ENCODE measurements at places on chromosomes 12 and 14.
A peak's percentile ranks its signal among the peaks of the same experiment; 100 is the strongest.

GRCh38 chr12:132364348-132364902 is 35.0 kb upstream of the GALNT9 start:
- DNase-seq, result no peak

DNA sequence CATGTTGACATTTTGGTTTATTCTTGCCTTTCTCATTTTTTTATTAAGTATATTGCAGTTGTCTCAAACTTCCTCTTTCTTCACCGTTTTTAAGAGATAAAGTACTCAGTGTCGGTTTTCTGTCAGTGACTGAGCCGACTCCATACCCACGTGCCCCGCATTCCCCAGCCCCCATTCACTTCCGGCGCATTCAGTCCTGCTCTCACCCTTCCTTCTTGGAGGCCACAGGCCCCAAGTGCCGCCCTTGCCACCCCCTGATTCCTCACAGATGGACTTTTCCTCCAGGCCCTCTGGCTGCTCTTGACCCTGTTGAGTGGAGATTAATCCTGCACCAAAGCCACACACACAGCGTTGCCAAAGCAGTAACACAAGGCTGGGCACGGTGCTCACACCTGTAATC is 19.1 kb upstream of the DNAH10 start:
- no peak for DNase-seq

- peak; percentile 19 for DNase-seq
These were observed 8.9 kb downstream of the RSRC2 start for GRCh38 chr12:122517877-122518276.

- DNase-seq, result peak; percentile 28
These were observed 3.0 kb downstream of the ZBTB1 start for GRCh38 chr14:64507376-64508156.

GRCh38 chr14:66099931-66100330 is 386.2 kb upstream of the CCDC196 start:
- no peak for DNase-seq

GRCh38 chr14:69441948-69442347 is 42.6 kb upstream of the PLEKHD1 start:
- DNase-seq, result no peak

DNA sequence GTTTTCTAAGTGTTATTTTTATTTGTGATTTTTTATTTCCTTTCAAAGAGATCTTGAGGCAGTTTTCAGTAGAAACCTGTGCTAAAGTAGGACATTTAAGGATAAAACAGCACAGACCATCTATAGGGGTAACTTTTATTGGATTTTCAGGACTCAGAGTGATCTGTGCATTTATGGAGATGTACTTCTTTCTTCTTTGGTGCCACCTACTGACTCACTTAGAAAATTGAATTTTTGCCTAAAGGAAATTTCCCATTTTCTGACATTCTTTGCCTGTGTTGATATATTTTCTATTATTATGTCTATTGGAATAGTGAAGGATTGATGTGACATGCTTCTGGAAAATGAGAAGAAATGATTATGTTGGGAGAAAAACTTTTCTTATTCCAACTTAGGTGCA is 113.0 kb downstream of the UNC79 start:
- no peak for DNase-seq

- DNase-seq, result no peak
These were observed 164.2 kb upstream of the SOX5 start for GRCh38 chr12:24113701-24114100.

DNA sequence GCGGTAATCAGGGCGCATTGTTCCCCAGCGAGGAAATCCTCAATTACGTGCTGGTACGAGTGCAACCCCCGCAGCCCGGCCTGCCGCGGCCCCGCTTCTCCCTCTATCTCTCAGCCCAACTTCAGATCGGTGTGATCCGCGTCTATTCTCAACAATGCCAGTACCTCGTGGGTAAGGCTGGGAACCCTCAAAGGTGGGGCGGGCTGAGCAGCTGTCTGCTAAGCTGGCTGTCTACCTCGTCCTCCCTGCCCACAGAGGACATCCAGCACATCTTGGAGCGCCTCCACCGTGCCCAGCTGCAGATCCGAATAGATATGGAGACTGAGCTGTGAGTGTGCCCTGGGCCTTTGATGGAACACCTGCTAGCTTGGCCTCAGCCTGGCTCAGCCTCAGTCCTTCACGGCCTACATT is 996 bp downstream of the REC8 start:
- DNase-seq, result no peak

DNA sequence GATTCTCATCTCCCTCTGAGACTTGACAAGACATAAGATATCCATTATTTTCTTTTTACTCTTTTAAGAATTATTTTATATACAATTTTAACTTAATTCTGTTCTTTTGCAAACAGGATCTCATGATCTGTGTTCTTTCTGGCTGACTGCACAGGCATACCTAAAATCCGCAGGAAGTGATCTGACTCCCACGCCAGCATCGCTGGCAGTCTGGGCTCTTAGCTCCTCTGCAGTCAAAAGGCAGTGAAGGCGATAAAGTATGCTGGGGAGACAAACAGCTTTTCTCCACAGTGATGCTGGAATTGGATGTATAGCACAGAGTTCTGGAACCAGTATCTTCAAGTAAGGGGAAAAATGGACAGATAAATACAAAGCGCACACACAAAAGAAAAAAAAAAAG is 52.4 kb downstream of the DICER1 start:
- DNase-seq, result no peak

DNA sequence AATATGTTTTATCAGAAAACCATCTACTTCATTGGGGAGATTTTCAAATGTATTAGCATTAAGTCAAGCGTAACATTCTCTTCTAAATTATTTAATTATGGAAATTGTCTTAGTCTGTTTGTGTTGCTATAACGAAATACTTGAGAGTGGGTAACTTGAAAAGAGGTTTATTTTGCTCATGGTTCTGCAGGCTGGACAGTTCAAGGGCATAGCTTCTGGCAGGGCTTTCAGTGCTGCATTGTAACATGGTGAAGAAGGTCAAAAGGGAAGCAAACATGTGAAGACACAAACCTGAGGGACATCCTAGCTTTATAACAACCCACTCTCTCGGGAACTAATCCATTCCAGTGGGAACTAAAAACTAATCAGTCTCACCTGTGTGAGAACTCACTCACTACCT is 84.3 kb upstream of the TMPO start:
- DNase-seq, result no peak

- peak; percentile 32 for DNase-seq
These were observed 14.8 kb downstream of the PROX2 start for GRCh38 chr14:74860899-74861733.

DNA sequence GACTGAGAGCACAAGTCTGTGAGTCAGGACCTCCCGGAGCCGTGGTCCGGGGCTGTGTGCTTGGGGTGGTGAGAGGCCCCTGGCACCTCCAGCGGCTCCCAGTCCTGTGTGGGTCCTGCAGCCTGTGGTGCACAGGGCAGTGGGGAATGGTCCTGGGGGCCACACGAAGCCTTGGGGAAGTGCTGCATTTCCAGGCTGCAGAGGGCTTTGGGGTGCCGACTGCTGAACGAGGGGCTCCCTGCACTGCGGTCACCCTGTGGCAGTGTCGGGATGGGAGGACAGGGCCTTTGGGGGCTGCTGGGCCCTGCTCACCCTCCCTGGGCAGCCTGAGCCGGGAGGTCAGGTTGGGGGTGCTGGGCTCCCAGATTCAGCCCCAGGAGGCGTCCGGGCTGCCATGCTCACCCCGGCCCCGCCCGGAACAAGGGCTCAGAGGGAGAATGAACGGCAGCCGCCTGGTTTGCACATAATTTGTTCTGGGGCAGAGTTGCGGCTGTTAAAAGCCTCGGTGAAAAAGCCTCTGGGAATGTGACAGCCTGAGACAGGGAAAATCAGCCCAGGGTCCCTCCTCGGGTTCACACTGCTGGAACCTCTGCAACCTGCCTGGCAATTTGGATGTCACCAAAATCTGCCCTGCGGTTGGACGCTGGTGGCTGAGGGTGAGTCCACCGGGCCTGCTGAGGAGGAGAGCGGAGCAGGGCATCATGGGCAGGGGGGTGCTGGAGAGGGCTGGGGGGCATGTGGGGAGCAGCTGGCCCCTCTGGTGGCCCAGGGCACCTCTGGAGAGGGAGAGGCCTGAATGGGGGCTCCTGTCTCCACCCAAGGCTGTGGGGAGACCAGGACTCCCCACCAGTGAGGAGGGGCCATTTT is 109.2 kb downstream of the KIF26A start:
- no peak for DNase-seq

- DNase-seq, result peak; percentile 29
These were observed 1.1 kb downstream of the ATXN3 start for GRCh38 chr14:92105073-92105892.

DNA sequence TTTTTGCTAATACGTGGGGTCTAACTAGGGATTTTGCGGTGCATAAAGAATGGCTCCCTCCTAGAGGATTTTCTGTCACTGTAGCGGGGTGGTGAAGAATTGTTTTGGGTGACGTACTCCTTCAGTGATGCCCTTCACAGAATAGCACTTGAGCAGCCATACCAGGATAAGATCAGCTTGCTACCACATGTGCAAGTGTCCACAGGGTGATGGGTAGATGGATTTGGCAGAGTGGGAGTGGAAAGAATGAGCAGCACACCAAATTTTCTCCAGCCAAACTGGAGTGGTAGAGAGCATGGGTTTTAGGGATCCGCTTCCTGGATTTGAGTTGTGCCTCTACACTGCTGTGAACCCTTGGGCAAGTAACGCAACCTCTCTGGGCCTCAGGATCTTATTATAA is 2.3 kb downstream of the TCP11L2 start:
- DNase-seq, result no peak

GRCh38 chr12:15474766-15475165 is 152.5 kb downstream of the PTPRO start:
- DNase-seq, result no peak

GRCh38 chr12:17108877-17109541 is 503.0 kb upstream of the LMO3 start:
- peak; percentile 4 for DNase-seq

- DNase-seq, result no peak
These were observed 2.4 kb downstream of the AMN start for GRCh38 chr14:102924632-102925588.

DNA sequence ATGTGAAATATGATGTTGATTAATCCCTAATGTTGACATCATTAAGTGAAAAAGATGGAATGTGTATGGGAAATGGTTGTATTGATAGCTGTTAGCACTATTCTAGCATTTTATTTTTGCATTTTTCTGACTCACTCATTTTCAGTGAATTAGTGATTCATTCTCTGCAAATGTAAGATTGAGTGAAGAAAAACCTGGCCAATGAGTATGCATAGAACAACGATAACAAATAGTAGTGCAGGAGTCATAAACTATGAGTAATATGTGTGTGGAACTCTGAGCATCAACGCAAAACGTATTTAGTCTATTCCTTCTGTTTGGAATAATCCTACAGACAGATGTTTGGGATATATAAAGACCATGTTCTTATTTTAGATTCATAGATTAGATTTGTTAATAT is 76.3 kb upstream of the RTL1 start:
- no peak for DNase-seq

DNA sequence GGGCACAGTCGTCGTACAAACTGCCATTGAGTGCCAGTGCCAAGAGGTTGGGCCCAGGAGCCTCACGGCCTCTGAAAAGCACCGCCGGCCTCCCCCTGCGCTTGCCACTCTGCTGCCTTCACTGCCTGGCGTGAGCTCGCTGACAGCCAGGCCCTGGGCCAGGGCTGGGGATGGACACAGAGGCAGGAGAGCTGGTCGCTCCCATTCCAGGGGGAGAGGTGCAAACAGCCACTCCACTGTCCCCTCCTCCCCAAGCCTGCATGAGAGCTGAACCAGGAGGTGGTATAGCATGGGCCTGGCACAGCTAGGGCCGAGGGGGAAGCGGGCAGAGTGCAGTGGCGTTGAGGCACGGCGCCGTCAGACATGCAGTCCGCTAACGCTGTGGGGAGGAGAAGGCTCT is 4.6 kb downstream of the ADSS1 start:
- DNase-seq, result no peak

- no peak for DNase-seq
These were observed 676.1 kb upstream of the TMEM132C start for GRCh38 chr12:127590868-127591267.

DNA sequence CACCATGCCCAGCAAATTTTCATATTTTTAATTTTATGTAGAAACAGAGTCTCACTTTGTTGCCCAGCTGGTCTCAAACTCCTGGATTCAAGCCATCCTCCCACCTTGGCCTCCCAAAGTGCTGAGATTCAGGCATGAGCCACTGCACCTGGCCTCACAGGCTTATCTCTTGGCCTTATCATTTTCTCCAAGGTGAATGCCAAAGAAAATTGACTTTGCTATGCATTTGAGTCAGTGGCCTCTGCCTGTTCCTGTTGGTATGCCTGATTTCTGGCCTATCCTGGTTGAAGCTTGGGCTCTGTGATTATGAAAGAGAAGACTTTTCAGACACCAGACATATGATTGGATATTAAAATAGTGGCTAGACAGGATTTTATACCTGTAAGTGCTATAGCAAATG is 34.2 kb downstream of the MANSC1 start:
- DNase-seq, result no peak

GRCh38 chr12:22526836-22527235 is 17.5 kb downstream of the C2CD5 start:
- no peak for DNase-seq

GRCh38 chr12:52184813-52185212 is 7.0 kb downstream of the KRT80 start:
- no peak for DNase-seq

GRCh38 chr12:58066296-58066695 is 124.9 kb downstream of the ATP23 start:
- no peak for DNase-seq

GRCh38 chr12:97899956-97900355 is 437.4 kb downstream of the RMST start:
- no peak for DNase-seq
